OCI-M1 (cell line): ENCODE measurements at places on chromosomes 2 and 18.

DNA sequence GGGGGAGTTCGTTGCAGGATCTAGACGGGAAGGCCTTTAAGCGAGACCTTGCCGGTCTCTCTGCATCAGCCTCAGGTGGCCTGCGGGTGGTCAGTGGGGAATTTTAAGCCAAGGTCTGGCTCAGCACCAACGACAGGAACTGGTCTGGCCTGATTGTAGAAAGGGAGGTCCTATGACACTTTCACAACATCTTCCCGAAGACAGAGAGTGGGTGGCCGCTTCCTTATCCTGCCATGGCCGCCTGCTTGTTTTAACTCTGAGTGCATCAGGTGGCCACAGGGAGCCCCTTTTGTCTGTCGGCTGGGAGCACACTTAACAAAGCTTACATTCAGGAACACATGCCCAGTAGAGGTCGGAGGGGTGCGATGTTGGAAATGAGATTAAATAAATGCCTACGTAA is 363.7 kb upstream of the MYT1L start:
- no peak for DNase-seq

GRCh38 chr2:33552758-33553461 is 46.2 kb downstream of the FAM98A start:
- no peak for DNase-seq

- DNase-seq: no peak
Observed at GRCh38 chr2:237299906-237300305, 114.1 kb downstream of the COL6A3 start.

DNA sequence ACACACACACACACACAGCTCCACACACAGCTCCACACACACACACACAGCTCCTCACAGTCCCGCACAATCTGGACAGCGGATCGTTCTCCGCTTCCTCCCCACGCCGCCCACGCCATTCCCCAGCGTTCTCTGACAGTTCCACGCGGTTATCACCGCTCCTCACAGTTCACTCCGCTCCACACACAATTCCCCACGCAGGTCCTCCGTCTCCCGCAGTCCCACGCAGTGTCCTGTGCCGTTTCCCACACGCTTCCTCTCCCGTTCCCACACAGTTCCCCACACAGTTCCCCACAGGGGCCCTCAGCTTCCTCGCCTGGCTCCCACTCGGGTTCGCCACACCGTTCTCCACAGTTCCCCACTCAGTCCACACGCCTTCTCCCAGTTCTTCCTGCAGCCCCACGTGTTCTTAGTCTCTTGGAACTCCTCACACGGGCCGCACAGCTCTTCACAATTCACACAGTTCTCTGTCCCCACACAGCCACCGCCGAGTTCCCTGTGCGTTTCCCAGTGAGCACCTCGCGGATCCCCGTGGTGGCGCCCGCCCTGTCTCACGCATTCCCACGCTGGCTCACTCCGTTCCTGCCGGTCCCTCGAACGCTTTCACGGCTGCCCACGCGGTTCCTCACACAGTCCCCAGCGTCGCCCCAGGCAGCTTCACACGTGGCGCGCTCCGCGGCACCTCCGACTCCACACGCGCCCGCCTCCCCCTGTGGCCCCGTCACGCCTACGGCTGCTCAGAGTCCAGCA is 38.4 kb downstream of the KIF1A start:
- DNase-seq: no peak

- DNase-seq: no peak
Observed at GRCh38 chr18:13451661-13452387, 233.3 kb downstream of the LDLRAD4 start.

DNA sequence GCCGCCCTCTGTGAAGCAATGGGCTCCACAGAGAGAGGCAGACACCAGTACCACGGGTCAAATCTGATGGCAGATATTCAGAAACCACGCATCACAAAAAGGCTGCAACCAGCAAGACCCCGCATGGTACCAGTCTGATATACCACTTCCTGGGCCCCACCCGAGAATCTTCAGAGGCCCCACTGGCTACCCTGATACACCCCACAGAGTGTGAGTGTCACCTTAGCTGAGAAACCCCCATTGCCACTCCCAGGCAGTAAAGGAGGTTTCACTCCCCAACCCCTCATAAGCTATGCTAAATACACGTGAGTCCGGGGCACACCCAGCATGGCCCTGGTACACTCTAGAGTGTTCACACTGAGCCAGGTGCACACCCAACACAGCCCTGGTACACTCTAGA is 160.0 kb downstream of the EIPR1 start:
- no peak for DNase-seq

DNA sequence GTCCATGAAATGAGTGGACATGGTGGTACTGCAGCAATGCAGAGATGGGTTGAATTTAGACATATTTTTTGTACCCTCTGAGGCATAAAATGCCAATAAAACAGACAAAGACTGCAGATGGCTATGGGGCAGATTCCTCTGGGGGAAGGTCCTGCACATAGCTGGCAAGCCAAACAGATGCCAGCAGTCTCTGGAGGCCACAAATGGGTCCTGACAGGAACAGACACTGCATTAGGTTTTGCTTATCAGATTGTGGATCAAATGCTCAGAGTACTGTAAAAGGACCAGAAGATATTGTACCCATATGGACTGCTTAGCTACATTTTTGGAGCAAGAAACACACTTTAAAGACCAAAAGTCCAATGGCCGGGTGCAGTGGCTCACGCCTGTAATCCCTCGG is 40.9 kb upstream of the ORC2 start:
- DNase-seq: no peak

DNA sequence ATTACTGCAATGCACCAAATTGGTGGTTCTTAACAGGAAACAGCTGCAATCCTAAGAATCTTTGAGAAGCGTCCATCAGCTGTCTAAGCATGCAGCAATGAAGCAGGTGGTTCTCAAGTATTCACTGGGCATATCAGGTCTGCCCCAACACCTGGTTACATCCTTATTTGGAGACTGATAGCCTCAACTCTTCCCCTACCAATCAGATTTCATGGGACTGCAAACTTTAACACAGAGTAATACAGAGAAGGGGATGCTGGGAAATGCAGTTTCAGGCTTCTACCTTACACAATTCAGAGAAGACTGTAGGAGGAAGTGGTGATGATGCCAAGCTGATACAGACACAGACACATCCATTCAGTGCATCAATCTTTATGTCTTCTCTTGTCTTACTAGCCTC is 240.5 kb downstream of the BCL2 start:
- DNase-seq: peak; percentile 39

DNA sequence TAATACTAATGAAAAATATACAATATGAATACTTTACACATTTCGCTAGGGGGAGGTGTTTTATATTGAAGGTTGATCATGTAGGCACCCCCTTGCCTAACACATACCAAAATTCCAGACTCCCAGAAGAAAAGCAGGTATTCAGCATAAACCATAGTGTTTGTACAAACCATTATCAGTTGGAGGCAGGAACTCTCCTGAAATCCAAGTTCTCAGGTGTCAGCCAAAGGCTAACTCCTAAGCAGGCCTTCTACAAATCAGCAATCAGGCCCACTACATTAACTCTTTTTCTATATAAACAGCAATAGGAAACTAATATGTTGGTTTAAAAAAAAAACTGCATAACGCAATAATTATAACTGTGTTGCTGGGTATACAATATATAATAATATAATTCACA is 44.5 kb downstream of the MAP3K2 start:
- no peak for DNase-seq

DNA sequence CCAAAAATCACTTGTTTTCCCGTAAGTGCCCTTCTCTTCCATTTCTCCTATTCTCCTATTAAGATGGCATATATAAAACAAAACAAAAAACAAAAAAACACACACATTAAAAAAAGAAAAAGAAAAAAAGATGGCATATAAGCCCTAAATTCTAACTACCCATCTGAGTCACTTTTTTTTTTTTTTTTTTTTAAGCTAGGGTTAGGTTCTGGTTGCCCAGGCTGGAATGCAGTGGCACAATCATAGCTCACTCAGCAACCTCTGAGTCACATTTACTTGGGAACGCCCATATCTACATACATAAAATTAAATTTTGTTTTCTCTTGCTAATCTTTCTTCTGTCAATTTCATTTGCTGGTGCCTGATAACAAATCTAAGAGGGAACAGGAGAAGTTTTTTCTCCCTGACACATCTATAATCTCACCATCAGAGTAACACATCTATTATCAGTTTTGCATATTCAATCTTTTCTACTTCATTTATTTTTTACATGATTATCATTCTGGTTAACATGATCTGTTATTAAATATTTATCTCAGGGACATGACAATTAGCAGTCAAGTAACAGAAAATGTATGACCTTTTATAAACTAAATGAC is 52.1 kb downstream of the EEF1B2 start:
- DNase-seq: no peak

- no peak for DNase-seq
Observed at GRCh38 chr2:14932285-14932684, 299.8 kb downstream of the LRATD1 start.

DNA sequence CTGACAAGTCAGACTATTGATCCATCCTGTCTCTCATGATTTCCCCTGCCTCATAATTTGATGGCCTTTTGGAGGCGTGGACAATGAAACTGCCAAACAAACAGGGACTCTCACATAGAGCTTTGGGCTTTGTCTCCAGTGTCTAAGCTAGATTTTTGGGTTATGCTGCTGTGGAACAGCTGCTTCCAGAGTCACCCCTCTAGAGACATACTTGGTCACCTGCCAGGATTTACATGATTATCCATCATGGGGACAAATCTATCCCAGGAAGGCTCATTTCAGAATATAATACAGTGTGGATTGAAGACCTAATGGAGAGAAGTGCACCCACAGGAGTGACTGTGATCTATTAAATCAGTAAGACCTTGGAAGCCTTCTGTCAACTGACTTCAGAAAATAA is 159.6 kb downstream of the SLC8A1 start:
- no peak for DNase-seq

- DNase-seq: no peak
Observed at GRCh38 chr2:160967523-160967922, 192.7 kb upstream of the TANK start.

DNA sequence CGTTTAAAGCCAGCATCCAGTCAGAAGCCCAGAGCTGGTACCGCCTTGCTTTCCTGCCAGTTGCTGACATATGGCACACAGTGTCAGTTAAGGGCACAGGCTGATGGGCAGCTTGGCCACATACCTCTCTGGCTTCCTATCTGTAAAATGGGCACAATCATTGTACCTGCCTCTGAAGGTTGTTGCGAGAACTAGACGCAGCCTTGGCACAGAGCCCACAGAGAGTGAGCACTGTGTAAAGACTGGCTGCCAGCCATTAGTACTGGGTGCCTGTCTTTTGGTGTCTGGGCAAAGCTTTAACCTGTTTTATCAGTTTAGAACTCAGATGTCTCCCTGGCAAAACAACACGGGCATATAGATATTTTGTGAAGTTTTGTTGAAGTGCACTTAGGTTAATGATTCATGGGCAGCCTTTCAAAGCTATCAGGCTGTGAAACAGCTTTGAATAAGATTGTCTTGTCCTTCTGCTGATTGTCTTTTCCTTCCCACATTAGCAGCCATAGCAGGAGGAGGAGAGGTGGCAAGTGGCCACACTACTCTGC is 269.5 kb downstream of the NEDD4L start:
- no peak for DNase-seq

DNA sequence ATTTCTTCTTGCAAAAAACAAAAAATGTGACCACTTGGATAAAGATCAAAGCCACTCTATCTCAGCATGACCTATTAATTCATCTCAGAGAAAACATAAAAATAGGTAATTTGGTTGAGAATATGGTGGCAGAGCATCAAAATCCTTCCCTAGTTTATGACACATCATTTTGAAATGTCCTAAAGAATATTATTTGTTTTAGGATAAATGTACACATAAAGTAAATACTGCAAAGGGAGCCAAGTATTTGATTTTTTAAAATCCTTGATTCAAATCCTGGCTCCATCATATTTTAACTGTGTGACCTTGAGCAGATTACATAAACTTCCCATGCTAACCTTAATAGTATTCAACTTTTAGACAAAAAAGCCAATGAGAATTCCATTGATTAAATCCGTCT is 206.6 kb downstream of the CDH2 start:
- no peak for DNase-seq
